ENCODE measurements at places on chromosomes 6 and 20.

DNA sequence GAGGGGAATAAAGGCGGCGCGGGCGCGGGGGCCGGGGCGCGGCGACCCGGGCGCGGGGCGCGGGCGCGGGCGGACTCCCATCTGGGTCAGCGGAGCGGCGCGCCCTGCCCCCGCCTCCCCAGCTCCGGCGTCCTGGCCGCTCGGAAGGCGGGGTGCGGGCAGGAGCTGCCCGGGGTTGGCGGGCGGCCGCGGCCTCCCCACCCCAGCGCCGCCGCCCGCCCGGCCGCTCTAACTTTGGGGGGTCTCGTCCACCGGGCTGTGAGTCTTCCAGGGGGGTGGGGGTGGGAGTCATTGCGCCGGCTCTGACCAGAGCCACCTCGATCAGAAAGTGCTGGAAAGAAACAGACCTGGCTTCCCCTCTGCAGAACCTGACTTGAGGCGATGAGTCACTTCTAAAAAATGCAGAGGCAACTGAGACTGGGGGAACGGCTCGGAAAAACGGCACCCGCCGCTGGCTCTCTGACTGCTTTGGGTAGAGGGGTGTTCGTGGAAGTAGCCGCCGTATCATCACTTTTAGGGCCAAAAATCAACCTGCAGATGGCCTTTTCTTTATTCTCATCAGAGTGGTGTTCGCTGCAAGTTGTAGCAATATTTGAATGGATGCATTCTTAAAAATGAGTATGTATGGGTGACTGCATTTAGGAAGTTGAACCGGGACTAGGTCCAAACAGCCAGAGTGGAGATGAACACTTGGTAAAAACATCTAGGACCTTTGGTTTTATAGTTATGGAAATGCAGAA, 667 bp downstream of the CAP2 start:
- DNase-seq: no peak

DNA sequence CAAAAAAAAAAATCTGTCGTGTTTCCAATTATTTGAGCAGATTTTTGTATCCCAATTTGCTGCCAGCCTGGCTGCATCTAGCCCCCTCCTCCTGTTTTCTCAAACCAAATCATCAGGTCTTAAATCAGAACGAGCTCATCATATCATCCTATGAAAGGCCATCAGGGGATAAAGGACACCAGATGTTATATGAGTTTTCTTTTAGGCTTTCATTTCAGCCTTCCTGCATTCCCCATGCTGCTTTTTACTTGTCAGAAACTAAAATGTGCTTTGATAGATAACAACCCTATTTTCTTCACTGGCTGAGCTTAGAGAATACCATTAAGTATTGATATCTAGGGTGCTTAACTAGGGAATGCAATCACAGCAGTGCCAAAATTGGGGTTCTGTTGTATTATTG, 968.4 kb upstream of the SLC35B3 start:
- DNase-seq: no peak

- no peak for DNase-seq
Observed at GRCh38 chr20:25160897-25161296, 34.6 kb upstream of the ENTPD6 start.

- DNase-seq: no peak
Observed at GRCh38 chr6:170042596-170043118, 248.2 kb downstream of the DLL1 start.

GRCh38 chr20:23794841-23795240, 31.7 kb downstream of the CST2 start:
- DNase-seq: no peak

GRCh38 chr20:57996936-57997890, 231.2 kb downstream of the ANKRD60 start:
- DNase-seq: no peak

DNA sequence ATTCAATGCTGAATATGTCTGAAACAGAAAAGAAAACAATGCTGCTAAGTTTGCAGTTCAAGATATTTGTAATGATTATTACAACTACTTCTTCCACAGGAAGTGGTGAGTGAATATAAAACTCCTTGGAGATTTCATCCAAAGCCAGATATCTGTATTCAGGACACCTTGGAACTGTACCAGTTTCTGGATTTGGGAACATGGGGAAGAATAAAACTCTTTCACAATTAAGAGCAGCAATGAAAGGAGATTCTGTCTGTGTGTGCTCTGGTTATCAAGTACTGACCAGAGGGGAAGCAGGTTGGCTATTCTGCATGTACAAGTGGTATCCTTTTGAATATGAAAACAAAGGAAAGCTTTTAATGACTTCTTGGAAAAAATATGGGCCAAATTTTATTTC, 21.1 kb downstream of the ELOVL2 start:
- no peak for DNase-seq

GRCh38 chr6:135869857-135870256, 18.4 kb downstream of the PDE7B start:
- DNase-seq: no peak

- DNase-seq: no peak
Observed at GRCh38 chr20:57439432-57439831, 48.2 kb downstream of the RBM38 start.

DNA sequence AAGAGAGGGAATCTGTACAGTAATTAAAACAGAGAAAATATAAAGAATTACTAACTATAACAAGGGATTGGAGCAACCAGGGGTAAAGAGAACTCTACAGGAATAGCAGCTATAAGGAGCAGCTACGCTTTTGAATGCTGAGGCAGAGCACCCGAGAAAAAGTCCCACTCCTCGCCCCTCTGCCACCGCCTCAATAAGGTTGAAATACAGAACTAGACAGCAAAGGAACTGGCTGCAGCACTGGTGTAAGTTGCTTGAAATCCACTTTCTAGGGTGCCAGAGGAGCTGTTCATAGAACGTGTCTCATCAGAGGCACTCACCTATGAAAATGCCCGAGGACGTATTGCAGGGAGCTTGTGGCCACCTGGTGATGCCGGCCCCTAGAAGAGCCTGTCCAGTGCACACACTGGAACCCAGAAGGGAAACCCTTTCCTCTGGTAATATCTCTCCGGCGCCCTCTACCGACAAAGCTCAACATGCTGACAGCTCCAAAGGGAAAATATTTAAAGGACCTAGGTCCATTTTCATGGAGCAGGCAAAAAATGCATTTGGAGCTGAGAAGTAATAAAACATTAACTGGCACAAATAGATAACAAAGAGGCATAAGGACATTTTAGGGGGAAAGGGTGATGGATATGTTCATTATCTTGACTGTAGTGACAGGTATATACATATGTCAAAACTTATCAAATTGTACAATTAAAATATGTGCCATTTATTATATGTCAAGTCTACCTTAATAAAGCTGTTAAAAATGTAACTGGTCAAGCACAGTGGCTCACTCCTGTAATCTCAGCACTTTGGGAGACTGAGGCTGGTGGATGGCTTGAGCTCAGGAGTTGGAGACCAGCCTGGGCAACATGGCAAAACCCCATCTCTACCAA, 137.4 kb upstream of the HDAC2 start:
- DNase-seq: no peak

- DNase-seq: no peak
Observed at GRCh38 chr20:19968466-19969073, 48.6 kb upstream of the NAA20 start.

GRCh38 chr6:44086931-44087574, 40.2 kb downstream of the MRPL14 start:
- DNase-seq: no peak

DNA sequence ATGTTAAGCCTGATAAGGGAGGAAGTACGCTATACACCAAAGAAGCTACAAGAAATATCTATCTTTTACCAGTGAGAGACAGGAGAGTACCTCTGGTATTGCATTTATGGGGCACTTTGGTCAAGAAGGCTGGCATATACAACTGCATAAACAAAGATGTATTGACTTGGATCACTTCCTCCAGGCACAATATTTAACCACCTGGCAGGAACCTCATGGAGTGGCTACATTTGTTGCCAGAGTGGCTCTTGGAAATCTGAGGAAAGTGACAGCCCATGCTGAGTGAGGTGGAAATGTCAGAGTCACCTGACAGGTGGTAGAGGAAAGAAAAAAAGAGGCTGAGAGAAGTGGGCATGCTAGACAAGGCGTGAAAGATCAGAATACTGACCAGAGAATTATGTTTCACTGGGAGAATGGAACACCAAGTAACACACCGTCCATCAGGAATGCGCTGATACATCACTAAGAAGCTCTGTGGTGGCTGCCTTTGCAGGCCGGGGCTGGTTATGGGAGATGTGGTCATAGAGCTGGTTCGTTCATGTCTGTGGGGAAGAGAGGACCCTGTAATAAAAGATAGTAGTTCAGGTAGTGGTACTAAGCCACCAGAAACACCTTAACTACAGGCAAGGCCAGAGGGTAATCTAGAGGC, 61.4 kb upstream of the UFL1 start:
- DNase-seq: no peak

DNA sequence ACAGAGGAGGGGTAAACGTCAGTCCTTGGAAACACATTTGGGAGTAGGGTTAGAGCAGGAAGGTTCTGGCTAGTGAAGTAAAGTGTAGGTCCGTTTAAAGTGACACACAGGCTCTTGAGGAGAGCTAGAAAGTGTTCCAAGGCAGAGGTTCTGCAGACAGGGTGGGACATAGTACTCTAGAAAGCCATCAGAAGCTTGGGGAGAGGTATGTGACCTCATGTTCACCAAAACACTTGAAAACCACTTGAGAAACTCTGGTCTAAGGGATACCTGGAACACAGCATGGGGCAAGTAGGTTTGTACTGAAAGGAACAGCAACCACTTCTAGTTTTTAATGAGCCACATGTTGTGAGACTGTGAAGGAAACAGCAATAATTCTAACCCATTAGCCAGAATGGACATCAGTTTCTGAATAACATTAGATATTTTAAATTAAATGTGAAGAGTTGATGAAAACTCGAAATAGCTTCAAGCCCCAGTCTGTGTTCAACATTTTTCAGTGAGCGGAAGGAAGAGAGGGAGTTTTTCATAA, 49.0 kb downstream of the SOBP start:
- no peak for DNase-seq

- DNase-seq: no peak
Observed at GRCh38 chr20:60573003-60573680, 614.9 kb downstream of the CDH26 start.

DNA sequence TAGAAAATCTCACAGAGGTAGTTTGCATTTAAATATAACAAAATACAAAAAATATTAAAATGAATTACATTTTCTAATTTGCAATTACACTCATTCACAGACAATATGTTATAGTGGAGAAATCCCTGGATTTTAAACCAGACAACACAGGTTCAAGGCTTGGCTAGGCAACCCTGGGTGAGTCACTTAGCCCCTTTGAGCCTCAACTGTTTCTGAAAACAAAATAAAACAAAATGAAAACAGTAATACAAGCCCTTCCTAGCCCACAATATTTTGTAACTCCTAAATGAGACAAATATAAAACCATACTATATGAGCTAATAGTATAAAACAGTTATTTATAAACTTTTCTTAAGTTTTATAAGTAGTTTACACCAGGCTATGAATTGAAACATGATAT, 41.0 kb downstream of the UQCC1 start:
- no peak for DNase-seq

DNA sequence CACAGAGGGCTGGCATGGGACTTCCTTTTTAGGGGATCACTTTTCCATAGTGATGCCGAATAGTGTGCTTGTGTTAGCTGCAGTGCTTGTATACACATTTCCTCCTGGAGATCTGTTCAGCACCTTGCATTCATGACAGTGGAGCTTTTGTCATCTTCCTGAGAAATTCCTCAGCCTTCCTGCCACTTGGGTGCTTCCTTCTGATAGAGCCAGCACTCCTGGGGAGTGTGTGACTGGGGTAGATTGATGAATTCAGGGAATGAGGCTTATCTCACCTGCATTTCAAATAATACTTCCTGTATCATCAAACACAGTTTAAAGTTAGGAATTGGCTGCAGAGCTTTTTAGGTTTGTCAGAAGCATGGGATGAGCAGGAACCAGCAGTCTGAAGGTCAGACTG, 48.8 kb upstream of the SCGN start:
- no peak for DNase-seq

- DNase-seq: no peak
Observed at GRCh38 chr20:33370291-33370690, 31.0 kb downstream of the CDK5RAP1 start.

DNA sequence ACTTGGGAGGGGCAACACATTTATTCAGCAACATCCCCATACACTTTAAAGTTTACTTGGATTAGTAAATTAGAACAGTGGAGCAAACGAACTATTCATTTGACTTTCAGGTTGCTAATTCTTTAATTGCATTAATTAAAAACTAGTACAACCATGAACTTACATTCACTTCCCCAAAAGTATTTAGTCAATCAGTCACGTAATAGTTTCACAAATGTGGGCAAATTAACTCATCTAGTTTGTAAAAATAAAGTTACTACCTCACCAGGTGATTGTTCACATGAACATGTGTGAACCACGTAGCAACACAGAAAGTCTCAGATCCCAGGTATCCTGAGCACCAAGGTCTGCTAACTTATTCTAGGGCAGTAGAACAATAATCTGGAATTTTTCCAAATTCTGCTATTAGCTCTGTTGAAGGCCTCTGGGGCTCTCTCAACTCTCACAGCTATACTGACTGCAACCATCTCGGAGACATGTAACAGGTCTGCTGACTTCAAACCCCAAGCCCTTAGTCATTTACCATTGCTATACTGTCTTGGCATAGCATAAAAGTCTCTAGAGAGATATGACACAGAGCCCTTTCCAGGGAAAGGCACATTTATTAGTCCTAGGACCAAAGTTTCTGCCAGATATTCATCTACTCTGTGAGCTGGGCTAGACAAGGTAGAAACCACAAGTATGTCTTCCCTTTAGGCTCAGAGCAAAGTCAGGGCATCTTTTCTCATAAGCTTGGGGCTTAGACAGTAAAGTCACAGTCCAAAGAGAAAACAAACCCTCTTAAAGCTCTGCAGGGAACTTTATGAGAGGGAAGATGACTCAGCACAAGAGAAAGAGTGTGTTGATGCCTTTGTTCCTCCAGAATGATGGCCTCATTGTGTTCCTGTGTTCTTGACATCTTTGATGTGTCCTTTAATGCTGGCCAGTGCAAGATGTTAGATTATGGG, 50.9 kb upstream of the CCDC28A start:
- DNase-seq: no peak

DNA sequence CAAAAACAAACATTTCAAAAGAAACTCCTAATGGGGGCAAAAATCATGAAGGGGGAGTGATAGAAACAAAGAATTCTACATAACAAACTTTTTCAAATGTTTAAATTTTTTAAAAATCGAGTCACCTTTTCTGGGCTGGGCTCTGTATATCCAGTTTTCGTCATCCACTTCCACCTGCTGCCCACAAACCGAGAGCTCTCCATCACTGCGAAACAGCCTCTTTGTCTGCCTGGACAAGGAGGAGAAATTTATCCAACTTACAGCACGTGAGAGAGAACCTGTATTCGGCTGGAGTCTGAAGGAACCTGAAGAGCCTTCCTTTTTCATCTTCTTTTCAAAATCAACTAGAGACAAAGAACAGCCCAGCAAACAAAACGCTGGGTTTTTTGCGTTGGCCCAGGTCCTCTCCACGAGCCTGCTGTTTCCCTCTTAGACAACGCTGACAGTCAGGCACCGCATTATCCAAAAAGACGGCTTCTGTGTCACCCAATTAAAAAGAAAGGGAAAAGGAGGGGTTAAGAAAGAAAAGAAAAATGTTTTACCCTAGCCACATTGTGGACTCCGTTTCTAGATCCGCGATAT, 72.4 kb upstream of the NHSL1 start:
- DNase-seq: no peak

All from activated CD4-positive, CD25-positive, alpha-beta regulatory T cell (primary cell).